Stimulated activated CD4-positive, alpha-beta T cell treated with anti-CD3 and anti-CD28 coated beads, Interleukin-15, amount 100 ng/mL, for 24 hours (primary cell): ENCODE measurements at places on chromosomes 16 and 17.

GRCh38 chr16:6853565-6853964 is 479.1 kb upstream of the RBFOX1 start:
- DNase-seq: no peak

DNA sequence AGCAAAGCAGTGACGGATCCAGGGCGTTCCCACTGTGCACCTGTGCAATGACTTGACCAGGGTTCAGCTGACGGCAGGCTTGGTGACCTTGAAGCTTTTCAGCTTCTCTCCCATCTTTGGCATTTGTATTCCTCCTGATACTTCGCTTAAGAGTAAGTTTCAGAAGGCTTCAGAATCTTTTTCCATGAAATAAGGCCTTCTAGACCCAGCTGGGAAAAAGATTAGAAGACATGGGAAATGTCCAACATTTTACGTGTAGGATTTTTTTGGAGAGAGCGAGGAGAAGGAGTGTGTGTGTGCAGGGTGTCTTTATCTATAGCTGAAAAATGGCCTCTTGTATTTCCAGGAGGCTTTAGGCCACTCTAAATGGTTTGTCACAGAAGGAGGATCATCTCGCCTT is 104.1 kb downstream of the BANP start:
- DNase-seq: no peak

- DNase-seq: no peak
These were observed 19.9 kb upstream of the TCF25 start for GRCh38 chr16:89853306-89853993.

- no peak for DNase-seq
These were observed 200.7 kb downstream of the CA10 start for GRCh38 chr17:51957786-51958185.

DNA sequence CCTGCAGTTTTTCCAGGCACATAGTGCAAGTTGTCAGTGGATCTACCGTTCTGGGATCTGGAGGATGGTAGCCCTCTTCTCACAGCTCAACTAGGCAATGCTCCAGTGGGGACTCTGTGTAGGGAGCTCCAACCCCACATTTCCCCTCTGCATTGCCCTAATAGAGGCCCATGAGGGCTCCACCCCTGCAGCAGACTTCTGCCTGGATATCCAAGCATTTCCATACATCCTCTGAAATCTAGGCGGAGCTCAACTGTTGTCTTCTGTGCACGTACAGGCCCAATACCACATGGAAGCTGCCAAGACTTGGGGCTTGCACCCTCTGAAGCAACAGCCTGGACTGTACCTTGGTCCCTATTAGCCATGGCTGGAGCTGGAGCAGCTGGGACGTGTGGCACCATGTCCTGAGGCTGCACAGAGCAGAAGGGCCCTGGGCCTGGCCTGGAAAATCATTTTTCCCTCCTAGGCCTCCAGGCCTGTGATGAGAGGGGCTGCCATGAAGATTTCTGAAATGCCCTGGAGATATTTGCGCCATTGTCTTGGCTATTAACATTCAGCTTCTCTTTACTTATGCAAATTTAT is 10.9 kb upstream of the MILR1 start:
- no peak for DNase-seq

- DNase-seq: no peak
These were observed 202.9 kb downstream of the IRF8 start for GRCh38 chr16:86101897-86102157.

GRCh38 chr17:81712468-81713003 is 452 bp downstream of the SLC25A10 start:
- no peak for DNase-seq

DNA sequence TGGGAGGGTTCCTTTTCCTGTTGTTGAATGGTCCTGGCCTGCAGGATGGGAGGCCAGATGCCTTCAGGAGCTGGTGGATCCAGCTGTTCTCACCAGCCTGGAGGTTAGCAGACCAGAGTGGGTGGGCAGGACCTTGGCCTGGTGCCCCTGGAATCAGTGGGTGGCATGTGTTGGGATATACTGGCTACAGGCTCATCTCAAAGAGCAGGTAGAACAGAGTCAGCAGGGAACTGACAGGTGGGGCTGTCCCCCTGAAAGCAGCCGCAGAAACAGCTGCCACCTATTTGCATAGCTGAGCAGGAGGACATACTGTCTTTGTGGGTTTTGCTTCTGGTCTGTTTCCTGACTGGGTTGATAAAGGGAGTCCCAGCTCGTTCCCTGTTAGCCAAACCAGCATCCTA is 144.1 kb downstream of the RAB11FIP4 start:
- peak; percentile 52 for DNase-seq

- DNase-seq: no peak
These were observed 44.5 kb upstream of the IL34 start for GRCh38 chr16:70601576-70602575.

- DNase-seq: no peak
These were observed 69.7 kb downstream of the RPA1 start for GRCh38 chr17:1899403-1900000.

- no peak for DNase-seq
These were observed 575.7 kb upstream of the CDH11 start for GRCh38 chr16:65697521-65697920.

DNA sequence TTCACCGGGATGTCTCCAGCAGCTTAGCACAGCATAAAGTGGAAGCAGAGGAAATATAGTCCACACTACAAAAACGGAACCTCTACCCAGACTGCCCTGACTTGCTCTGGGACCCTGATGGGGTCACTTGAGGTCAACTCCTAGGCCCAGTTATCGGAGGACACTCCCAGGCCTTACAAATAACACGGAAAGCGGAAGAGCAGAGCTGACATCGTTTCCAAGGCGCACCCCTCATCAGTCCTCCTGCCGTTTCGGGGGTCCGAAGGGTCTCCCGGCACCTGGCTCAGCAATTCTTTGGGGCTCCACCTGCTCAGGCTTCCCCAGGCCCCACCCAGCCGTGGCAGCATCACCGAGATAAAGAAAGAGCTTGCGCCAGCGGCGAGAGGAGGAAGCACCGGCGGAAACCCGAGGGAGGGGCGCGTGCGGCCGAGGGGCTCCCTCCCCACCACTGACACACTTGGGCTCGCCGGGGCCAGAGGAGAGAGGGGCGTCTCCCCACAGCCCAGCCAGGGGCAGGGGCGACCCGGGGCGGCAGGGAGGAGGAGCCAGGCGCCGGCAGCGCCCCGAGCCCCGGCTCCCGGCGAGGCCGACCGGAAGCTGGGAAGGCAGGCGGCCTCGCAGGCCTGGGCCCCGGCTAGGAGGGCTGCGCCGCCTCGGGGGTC is 727 bp downstream of the CORO7 start:
- peak; percentile 71 for DNase-seq

DNA sequence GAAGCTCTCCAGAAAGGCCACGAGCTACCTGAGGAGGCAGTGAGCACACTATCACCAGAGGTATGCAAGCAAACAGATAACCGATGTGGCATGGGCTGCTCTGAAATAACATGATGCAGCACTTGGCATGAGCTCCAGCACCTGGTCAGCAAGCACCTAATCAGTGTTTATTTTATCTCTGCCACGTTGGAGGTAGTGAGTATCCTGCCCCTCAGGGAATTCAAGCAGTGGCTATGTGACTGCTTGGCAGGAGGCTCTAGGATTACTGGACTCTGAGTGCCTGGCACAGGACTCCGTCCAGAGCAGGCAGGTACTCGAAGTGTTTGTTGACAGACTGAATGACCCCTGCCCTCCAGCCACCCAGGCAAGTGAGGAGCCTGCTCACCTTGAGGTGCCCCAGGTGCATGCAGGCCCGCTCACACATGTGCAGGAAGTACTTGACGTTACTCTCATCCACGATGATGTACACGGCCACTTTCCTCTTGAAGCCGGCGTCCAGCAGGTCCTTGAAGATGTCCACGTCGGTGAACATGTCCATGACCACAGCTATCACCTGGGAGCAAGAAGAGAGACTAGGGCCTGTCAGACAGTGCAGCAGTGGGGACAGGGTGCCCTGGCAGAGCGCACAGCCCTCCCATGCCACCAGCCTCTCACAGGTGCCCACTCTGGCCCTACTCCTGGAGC is 16.6 kb downstream of the FAM83G start:
- DNase-seq: no peak
